NCI-H510A treated with DMSO at 0.1 percent for 48 hours (cell line): ENCODE measurements at places on chromosomes 13 and 19.
A peak's percentile ranks its signal among the peaks of the same experiment; 100 is the strongest.

- no peak for DNase-seq
Observed at GRCh38 chr13:99854366-99854765, 117.2 kb downstream of the ZIC5 start.

DNA sequence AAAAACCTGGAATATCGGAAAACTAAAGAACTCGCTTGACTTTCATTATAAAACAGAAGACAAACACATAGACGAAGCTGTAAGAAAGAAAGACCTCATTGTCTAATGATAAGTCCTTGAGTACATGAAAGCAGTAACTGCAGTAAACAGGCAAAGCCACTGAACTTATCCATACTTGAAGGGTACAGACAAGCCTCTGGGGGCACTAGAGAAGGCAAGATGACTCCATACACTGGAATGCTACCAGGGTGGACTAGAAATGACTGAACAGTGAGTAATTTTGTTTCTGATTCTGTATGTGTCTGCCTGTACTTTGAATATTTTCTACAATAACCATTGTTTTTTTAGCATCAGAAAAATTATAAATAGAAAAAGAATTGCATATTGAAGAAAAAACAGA, 507.9 kb downstream of the UQCRFS1 start:
- DNase-seq, result no peak

DNA sequence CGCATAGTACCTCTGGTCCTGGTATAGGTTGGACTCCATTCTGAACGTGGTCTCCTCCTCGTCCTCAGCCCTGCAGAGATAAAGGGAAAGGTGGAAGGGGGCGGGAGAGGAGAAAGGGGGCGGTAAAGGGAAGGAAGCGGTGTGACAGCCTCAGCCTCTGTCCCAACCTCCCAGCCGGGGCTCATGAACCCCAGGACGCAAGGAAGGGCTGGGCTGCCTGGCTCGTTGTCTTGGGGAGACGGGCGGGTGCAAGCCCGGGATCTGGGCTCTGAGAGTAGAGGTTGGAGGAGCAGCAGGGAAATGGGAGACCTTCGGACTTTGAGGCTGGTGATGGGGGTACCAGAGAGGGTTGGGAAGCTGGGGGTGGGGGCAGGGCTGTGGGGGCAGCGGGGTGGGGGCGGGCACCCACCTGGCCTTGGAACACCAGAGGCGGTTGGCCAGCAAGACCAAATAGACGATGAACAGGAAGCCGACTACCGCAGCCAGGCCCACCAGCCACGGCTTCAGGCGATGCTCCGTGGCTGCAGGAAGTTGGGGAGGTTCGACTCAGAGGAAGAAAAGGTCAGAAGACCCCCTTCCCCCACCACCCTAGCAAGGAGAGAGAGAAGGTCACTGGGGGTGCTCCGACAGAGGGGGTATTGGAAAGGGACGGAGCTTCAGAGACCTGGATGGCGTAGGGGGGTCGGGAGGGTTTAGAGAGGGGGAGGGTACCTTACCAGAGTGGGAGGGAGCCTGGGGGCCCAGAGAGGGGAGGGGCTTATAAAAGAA, 1.7 kb downstream of the SMIM24 start:
- DNase-seq, result no peak

- DNase-seq, result no peak
Observed at GRCh38 chr13:31545616-31546015, 193.7 kb upstream of the RXFP2 start.

- DNase-seq, result no peak
Observed at GRCh38 chr19:15198951-15199660, 1.7 kb downstream of the NOTCH3 start.

DNA sequence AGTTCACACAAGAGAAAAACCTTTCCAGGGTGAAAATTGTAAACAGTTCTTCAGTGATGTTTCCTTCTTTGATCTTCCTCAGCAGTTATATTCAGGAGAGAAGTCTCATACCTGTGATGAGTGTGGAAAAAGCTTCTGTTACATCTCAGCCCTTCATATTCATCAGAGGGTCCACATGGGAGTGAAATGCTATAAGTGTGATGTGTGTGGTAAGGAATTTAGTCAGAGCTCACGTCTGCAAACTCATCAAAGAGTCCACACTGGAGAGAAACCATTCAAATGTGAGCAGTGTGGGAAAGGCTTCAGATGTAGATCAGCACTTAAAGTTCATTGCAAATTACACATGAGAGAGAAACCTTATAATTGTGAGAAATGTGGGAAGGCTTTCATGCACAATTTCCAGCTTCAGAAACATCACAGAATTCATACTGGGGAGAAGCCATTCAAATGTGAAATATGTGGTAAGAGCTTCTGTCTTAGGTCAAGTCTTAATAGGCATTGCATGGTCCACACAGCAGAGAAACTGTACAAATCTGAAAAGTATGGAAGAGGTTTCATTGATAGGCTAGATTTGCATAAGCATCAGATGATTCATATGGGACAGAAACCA, 6.9 kb downstream of the ZNF222 start:
- no peak for DNase-seq

DNA sequence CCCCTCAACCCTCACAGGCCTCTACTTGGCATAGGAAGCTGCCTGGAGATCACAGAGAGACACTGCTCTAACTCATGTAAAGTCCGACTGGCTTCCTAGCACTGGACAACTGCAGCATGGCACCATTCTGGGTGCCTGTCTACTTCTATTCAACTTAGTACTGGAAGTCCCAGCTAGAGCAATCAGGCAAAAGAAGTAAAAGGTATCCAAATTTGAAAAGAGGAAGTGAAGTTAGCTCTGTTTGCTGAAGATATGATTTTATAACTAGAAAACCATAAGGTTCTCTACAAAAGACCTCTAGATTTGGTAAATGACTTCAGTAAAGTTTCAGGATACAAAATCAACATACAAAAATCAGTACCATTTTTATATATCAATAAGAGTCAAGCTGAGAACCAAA, 1017.6 kb downstream of the PCDH9 start:
- DNase-seq, result no peak

DNA sequence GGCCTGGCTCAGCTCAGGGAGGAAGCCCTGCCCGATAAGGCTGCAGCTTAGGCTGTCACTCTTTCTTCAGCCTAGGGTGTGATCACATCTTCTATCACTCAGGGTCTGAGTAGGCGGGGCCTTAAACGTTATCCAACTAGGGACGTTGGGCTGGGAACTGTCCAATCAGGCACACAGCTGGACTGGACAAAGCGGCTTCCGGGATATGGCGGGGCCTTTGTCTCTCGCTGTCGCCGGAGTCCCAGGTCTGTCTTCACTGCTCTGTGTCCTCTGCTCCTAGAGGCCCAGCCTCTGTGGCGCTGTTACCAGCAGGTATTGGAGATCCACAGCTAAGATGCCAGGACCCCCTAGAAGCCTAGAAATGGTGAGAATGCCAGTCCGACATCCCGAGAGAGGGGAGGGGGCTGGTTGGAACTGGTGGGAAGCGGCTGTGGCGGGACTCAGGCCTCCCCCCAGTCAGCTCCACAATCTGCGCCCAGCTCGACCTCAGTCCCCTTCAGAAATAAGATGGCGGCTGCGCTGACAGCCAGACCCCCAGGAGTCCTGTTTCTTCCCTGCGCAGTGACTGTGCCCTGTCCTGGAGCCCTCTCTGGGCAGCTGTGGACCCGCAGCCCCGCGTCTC, at the start of gene ZNF254:
TSS of gene ZNF254 (plus strand) at position 214 of the 622 bp plus-strand sequence. CDS start at position 335, 121 bp downstream.
- peak; percentile 68 for DNase-seq

DNA sequence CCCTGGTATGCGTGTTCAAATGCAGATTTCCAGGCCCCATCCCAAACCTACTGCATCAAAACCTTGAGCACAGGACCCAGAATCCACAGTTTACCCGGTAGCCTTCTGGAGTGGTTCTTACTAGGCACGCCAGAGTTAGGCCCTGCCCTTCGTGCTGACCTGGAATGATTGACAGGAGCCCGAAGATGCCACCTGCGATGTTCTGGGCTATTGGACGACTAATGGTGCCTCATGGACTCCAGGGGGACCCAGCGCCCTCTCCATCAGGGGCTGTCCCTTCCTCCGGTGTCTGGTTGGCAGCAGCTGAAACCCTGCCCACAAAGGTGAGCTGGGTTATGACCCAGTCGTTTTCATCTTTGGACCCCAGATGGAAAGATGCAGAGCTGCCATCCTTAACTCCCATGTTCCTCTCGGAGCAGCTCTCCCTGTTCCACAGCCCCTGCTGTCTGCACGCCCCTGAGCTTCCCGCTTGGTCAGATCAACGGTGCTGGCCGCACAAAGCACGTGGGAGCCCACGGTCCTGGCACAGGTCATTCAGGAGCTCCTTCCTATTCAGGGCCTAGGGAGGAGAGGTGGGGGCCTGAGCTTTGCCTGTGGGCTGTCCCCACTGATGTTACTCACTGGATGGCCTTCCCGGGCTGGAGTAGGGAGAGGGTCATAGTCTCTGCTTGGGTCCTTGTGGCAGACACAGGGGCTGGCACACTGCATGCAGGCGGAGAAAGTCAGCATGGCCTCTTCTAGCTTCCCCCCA, 65.8 kb downstream of the GPR12 start:
- no peak for DNase-seq

DNA sequence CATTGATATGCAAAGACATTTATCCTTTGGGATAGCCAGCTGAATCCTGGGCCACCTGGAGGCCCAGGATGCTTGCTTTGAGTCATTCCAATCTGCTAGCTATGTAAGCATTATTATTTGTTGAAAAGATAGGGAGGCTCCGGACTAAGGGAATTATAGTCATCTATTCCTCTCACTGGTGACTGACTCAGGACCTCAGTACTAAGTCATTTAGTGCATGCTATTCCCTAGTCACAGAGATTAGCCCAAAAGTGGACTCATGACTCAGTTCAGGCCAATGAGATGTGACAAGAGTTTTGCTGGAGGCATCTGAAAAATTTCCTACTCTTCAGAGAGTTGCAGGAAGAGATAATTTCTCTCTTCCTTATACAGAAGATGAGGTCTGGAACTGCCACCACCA, 67.9 kb upstream of the ITM2B start:
- DNase-seq, result no peak

DNA sequence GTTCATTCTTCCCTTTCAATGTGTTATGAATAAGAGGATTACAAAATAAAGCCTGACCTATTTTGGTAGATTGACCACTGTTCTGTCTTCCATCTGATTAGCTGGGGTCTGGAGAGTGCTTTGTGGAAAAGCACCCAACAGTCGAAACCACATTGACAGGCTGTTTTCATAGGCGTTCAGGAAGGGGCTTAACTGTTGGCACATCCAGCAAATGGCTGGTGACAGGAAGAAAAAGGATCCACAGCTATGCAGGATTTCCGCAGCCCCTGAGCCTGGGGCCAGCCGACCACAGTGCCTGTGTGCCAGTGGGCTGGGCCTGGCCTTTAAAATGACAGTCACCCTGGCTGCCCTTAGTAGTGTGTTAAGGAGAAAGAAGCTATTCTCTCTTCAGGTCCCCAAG, 113.3 kb downstream of the SIPA1L3 start:
- DNase-seq, result no peak

DNA sequence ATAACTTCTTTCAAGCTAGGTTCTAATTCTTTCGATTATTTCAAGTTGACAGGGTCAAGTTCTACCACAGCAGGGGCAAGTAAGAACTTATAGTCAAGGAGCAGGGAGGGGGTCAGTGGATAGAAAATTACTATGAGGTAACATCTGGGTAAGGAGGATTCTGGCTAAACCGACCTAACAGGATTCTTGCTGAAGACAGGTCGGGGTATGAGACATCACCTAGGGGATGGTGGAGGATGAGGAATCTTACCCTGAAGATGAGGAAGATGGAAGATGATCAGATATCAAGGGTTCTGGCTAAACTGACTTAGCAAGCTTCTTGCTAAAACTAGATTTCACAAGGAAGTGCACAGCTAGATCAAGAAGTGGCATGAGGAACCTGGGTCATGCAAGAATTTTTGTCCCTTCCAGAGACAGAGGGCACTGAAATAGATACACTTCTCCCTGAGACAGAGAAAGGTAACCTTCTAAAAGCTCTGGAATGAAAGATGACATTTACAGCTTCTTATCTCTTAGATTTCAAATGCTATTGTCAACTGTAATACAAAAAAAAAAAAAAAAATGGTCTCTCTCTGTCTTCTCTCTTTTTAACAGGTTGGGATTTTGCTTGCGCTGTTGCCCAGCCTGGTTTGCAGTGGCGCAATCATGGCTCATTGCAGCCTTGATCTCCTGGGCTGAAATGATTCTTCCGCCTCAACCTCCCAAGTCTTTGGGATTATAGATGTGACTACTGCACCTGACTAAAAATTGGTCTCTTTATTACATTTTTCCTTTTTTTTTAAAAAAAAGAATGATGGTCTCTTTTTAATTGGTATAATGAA, 9.6 kb upstream of the METTL21C start:
- no peak for DNase-seq

DNA sequence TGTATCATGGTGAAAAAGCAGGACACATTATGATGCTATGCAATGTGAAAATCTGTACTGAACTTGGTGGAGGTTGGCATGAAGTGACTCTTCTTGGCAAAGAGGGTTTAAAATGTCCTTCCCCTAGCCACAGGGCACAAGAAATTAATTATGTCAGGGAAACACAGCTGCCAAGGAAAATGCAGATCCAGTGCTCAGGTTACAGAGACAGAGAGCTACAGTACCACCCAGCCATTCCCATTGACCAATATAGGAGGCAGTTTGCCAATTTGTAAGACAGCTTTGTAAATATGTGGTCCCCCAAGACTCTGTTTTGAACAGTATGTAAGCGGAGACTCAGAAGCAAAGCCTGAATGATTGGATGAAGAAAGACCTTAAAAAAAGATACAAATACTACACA, 69.4 kb upstream of the KLF12 start:
- no peak for DNase-seq

DNA sequence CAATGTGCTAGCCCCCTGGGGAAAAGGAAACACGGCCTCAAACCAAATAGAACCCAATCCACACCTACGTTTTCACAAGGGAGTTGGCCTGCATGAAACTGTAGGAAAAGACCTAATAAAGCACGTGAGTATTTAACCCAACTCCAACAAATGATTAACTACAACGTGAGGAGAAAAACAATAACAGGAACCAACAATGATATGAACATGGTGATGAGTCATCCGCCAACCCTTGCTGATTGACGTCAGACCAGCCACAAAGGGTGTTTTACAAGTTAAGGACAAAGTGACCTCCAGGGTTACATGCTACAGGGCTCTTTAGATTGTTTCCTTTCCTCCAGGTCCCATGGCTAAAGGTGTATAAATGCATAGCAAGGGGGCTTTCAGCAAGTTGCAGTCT, 460.5 kb downstream of the COG6 start:
- DNase-seq, result no peak

- DNase-seq, result no peak
Observed at GRCh38 chr19:50479761-50480251, 3.2 kb upstream of the GARIN5A start.

DNA sequence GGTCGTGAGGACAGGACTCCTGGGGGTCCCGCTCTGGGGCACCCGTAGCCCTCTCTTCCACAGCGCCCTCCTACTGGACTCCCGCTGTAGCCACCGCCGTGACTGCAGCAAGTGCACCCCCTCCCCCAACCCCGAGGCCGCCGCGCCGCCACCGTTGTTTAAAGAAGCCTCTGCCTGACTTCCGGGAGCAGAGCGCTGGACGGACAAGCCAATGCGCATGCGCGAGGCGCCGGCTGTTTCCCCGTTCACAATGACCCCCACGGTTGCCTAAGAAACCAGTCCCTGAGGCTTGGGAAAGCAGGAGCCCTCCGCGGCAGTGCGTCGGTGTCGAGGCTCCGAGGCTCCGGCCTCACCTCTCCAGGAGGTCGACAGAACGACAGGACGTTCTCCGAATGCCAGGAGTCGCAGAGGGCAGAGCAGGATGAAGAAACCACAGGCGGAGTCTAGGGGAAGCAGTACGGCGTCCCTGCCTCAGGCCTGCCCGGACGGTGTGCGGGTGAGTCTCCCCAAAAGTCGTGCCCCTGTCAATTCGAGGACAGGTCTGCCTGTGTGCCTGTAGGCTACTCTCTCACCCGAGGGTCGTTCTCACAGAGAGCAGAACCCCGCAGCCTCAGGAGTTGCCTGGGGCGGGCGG, 70.5 kb upstream of the ZNF420 start:
- DNase-seq, result peak; percentile 24

GRCh38 chr13:101579281-101579802, 126.9 kb downstream of the ITGBL1 start:
- no peak for DNase-seq
